ENCODE measurements at places on chromosomes 7 and 10. TPM values are rescaled to one million over a fixed set of nuclear protein-coding genes. Genes with fewer than 3 reads are reported as not detected.
A peak's percentile ranks its signal among the peaks of the same experiment; 100 is the strongest.

- H3K4me1 ChIP-seq, result no peaks in the 10 kb centered on the region
- H3K36me3 ChIP-seq, result peaks cover 6% of the 10 kb centered on the region
- no peak overlapping the region for H3K27ac ChIP-seq
- H3K27me3 ChIP-seq, result no peaks in the 10 kb centered on the region
- H3K4me3 ChIP-seq, result no peak overlapping the region
Measured at GRCh38 chr10:93680412-93681047, 21.9 kb downstream of the FRA10AC1 start.

DNA sequence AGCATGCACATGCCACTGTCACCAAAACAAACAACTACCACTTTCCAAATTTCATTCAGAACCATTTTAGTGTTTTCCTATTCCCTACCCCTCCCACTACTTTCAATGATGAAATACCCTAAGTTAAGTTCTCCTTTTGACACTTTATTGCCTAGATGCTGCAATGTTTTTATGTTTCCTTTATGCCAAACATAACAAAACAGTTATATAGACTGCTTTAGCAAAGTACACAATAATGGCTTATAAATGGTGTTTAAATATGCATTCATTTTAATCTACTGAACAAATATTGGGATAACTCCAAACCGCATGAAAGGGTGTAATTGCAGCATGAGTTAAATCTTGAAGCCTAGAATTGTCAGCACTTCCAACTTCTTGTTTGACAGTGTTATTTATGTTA, 69.2 kb downstream of the PHYHIPL start:
- no peak overlapping the region for H3K4me3 ChIP-seq
- no peaks in the 10 kb centered on the region for H3K27me3 ChIP-seq
- no peak for DNase-seq
- H3K36me3 ChIP-seq, result no peaks in the 10 kb centered on the region
- H3K27ac ChIP-seq, result no peak overlapping the region
- H3K4me1 ChIP-seq, result no peaks in the 10 kb centered on the region

GRCh38 chr7:28075674-28076358, 104.8 kb downstream of the JAZF1 start:
- H3K4me3 ChIP-seq, result no peak overlapping the region
- H3K27ac ChIP-seq, result no peak overlapping the region
- peak; percentile 43 for DNase-seq
- no peaks in the 10 kb centered on the region for H3K36me3 ChIP-seq
- H3K4me1 ChIP-seq, result no peaks in the 10 kb centered on the region
- H3K27me3 ChIP-seq, result no peaks in the 10 kb centered on the region

DNA sequence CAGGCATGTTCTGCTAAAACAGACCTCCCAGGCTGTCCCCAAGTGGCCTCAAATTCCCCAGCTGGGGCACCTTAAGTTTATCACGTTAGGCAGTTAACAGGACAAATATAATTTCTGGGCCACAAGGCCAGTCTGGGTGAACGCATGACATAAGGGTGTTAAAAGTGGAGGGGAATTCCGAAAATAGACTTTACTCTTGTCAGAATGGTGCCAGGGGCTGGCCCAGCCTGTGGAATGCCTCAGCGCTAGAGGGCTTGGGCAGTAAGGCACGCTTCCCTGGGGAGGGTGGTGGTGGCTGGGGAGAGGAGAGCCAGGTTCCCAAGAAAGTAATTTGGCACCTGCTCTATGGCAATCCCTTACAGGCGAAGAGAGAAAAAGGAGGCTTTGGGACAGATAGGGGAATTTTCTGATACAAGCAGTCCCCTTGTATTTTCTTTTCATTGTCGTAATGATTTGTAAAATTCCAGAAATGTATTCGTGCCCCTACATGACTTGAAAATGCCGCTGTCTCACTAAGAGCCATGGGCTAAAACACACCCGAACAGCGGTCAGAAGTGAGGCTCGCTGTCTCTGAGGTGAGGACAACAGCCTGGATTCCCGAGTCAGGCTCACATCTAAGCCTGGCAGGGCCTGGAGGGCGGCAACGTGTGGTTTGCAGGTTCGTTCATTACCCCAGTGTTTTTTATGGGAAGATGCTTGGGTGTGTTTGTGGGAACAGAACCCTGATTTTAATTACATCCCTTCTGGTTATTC, 463.2 kb upstream of the GALNT17 start:
- peaks cover 3% of the 10 kb centered on the region for H3K4me1 ChIP-seq
- no peaks in the 10 kb centered on the region for H3K27me3 ChIP-seq
- H3K4me3 ChIP-seq, result no peak overlapping the region
- no peak for DNase-seq
- H3K36me3 ChIP-seq, result no peaks in the 10 kb centered on the region

DNA sequence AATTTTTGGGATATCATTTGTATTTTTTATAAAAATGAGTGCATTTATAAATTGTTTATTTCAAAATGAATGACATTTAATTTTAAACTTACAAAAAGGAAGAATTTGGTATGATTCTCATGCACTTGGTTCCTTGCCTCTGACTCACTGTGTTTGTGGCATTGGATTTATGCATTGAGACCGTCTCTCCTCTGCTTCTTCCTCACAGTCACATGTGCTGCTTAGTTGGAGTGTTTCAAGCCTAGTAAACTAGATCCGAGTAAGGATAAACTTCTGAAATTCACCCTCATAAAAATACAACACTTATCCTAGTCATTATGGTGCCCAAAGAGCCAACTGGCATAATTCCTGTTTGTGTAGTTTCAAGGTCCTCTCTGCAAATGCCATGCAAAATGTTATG, 19.1 kb upstream of the FZD8 start:
- DNase-seq, result no peak
- no peak overlapping the region for H3K4me3 ChIP-seq
- H3K27me3 ChIP-seq, result no peaks in the 10 kb centered on the region
- no peak overlapping the region for H3K27ac ChIP-seq

DNA sequence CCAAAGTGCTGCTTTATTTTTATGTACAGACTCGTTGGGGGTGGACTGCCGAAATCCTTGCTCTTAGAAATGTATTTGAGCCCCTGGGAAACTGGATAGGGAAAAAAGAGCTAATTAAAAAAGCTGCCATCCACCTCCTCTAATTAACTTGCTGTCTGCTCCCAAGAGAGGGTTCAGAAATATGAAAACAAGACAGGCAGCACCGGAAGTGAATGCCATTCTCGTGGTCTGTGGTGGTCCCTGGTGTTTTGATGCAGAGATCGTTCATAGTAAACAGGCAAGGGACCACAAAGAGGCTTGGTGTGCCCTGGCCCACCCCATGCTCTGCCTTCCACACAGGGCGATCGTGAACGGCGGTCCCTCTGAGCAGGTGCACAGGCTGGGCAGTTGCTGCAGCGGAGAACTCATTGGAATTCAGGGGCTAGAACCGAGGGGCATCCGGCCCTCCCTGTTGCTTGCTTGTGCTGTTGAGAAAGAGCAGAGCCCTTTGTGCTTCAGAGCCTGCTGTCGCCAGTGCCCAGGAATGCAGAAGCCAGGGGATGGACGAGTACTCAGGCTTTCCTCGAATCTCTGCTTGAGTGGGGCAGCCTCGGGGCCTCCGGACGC, 79.1 kb upstream of the BTBD16 start:
- no peak overlapping the region for H3K27ac ChIP-seq
- no peaks in the 10 kb centered on the region for H3K36me3 ChIP-seq
- DNase-seq, result no peak
- H3K4me3 ChIP-seq, result no peak overlapping the region
- H3K4me1 ChIP-seq, result no peaks in the 10 kb centered on the region
- H3K27me3 ChIP-seq, result no peaks in the 10 kb centered on the region

GRCh38 chr7:70834424-70834823, 297.5 kb upstream of the GALNT17 start:
- H3K27me3 ChIP-seq, result no peaks in the 10 kb centered on the region
- H3K27ac ChIP-seq, result no peak overlapping the region
- H3K36me3 ChIP-seq, result no peaks in the 10 kb centered on the region
- H3K4me1 ChIP-seq, result peaks cover 4% of the 10 kb centered on the region
- no peak overlapping the region for H3K4me3 ChIP-seq
- no peak for DNase-seq

- no peaks in the 10 kb centered on the region for H3K4me1 ChIP-seq
- no peaks in the 10 kb centered on the region for H3K27me3 ChIP-seq
- H3K4me3 ChIP-seq, result no peak overlapping the region
- no peak for DNase-seq
- H3K36me3 ChIP-seq, result no peaks in the 10 kb centered on the region
Measured at GRCh38 chr7:92934096-92934495, 97.7 kb upstream of the CDK6 start.

GRCh38 chr7:3264693-3265339, 36.2 kb upstream of the SDK1 start:
- no peak for DNase-seq
- H3K27me3 ChIP-seq, result no peaks in the 10 kb centered on the region
- H3K4me3 ChIP-seq, result no peak overlapping the region
- H3K27ac ChIP-seq, result no peak overlapping the region
- H3K4me1 ChIP-seq, result no peaks in the 10 kb centered on the region

The SRGN gene
- 130 TPM for total RNA-seq

The PIK3CG gene
- 8.6 TPM for total RNA-seq

The TYSND1 gene
- total RNA-seq, result 13.8 TPM

The TBATA gene
- not detected for total RNA-seq

The HMX2 gene
- total RNA-seq, result 0.25 TPM

The EPHB6 gene
- total RNA-seq, result 17.4 TPM

The DNAJC2 gene
- total RNA-seq, result 20.9 TPM

Measured in kidney (tissue), 22 donors.